ENCODE measurements at places on chromosomes 1 and 21.
A peak's percentile ranks its signal among the peaks of the same experiment; 100 is the strongest.

GRCh38 chr1:209805875-209806760 is at the start of gene IRF6:
Gene IRF6, minus strand, starts transcription at chr1:209806142. Its CDS starts 4,729 bp downstream, at chr1:209801413.
- DNase-seq = peak; percentile 73

DNA sequence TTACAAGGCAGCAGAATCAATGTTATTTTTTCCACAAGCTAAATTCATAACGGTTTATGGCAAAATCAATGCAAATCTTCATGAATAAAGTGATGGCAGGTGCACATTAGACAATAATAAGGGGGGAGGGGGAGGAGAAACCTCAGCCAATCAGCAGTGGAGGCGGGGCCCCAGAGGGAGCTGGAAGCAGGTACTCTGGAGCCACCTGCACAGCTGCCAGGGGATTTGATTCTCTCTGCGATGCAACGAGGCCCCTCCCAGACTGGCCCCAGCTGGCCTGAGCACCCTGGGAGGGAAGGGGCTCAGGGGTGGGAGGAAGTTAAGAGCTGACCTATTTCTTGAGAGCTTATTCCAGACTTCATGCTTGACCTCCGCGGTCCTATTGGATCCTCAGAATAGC is 127.8 kb upstream of the IGSF21 start:
- DNase-seq = no peak

GRCh38 chr1:2476061-2476999 is at the start of gene PLCH2:
Gene PLCH2, plus strand, starts transcription at chr1:2476289. Its CDS starts 300 bp downstream, at chr1:2476589.
- DNase-seq = no peak

DNA sequence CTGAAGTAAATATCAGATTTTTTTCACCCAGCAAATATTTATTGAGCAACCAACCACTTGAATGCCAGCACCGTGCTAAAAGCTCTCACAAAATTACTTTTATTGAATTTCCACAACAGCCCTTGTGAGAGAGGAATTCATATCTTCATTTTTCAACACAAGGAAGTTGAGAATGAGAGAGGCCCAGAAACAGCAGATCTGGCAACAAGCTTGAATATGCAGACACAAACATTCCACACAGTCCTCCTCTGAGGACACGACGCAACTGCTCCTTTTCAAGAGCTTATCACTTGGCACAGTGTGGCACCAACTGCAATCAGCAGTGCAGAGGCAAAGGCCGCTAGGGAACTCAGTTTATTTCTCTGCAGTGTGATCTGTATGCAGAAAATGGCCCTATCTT is 32.2 kb upstream of the IFNAR2 start:
- no peak for DNase-seq

- DNase-seq = no peak
Observed at GRCh38 chr1:225937048-225937968, 3.7 kb downstream of the LEFTY2 start.

DNA sequence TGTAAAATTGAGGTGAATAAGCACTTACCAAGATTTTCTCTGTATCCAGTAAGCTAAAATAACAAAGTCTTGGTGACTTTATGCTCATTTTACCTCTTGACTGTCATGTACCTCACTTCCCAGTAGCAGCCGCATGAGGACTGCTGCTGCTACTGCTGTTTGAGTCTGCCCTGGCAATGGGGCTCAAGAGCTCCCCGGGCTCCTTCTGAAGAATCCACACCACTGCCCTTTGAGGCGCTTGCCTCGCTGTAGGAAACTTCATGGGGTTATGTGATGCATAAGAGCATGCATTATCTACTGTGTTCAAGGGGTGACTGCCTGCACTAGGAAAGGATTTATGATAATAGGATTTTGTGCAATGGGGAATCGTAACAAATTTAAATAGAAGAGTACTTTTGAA is 113.5 kb downstream of the NTNG1 start:
- no peak for DNase-seq

DNA sequence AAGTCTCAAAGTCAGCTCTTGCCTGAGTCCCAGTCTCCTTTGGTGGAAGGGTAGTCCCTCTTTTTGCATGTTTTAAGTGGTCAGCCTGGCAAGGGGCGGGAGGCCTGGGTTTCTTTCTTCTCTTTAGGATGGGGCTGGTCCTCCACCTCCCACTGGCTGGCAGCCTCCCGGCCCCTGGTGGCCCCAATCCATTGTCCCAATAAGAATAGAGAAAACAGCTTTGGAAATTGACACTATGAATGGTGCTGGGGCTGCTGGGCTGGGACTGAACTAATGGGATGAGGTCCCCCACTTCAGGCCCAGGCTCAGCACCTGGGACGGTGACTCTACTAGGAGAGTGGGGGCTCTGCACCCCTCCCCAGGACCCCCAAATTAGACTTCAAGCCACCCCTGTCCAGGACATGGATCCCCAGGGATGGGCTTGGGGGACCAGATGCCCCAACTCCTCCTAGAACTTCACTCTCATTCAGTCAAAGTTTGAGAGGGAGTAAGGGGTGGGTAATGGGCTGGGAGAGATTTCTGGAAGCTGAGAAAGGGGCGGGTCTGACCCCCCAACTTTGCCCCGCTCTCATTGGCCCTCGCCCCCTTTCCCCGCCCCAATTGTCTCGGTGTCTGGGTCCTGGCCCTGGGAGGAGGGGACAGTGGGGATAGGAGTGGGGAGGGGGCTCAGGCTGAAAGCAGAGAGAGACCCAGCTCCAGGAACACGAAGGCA is 18.2 kb downstream of the SLC27A3 start:
- no peak for DNase-seq

GRCh38 chr21:39954570-39954969 is 87.3 kb downstream of the PCP4 start:
- no peak for DNase-seq
